Breast epithelium (tissue), 4 donors: ENCODE measurements at places on chromosomes 2 and 18.

DNA sequence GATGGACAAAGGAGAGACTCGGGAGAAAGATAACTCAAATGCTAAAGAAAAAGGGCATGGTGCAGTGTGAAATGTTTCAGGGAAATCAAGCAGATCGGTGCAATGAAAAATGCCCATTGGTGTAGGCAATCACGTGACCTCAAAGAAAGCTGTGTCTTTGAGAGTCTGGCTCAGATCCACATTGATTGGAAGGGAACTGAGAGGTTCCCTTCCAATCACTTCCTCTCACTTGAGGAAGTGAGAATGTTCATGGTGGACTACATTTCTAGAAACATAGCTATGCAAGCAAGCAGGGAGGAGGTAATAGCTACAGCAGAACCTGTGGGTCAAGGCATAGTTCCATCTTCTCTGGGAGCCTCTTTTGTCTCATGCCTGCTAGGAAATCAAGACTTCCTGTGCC lies 187.4 kb downstream of the LPIN1 start:
- no peak for DNase-seq
- H3K4me3 ChIP-seq, result no peak overlapping the region
- no peaks in the 10 kb centered on the region for H3K4me1 ChIP-seq
- no peaks in the 10 kb centered on the region for H3K36me3 ChIP-seq
- H3K27ac ChIP-seq, result no peak overlapping the region

GRCh38 chr2:144364944-144365738 lies 154.8 kb downstream of the ZEB2 start:
- H3K4me3 ChIP-seq, result no peak overlapping the region
- H3K4me1 ChIP-seq, result no peaks in the 10 kb centered on the region
- no peaks in the 10 kb centered on the region for H3K27me3 ChIP-seq
- H3K36me3 ChIP-seq, result no peaks in the 10 kb centered on the region

- peaks cover 5% of the 10 kb centered on the region for H3K4me1 ChIP-seq
- H3K4me3 ChIP-seq, result no peak overlapping the region
- H3K27me3 ChIP-seq, result peaks cover 32% of the 10 kb centered on the region
- no peak overlapping the region for H3K27ac ChIP-seq
Measured at GRCh38 chr2:120739438-120740090, 3.9 kb downstream of the GLI2 start.

DNA sequence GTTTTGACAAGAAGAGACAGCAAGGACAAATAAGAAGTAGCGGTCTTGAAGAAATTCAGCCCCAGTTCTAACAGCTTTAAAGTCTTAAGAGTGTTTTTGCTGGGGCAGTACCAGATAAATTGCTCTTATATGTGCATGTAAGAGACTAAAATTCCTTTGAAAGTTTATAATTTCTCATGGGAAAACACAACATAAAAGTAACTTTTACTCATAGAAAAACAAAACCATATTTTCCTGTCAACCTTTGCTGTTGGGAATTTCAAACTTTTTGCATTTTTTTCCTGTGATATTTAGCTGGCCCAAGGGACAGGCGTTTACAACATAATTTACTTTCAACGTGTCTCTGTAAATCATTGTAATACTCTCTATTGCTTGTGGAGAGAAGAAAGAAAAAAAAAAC lies 767.8 kb upstream of the ZEB2 start:
- H3K36me3 ChIP-seq, result no peaks in the 10 kb centered on the region
- H3K27ac ChIP-seq, result no peak overlapping the region
- no peak for DNase-seq
- H3K4me3 ChIP-seq, result no peak overlapping the region

- H3K36me3 ChIP-seq, result no peaks in the 10 kb centered on the region
- no peaks in the 10 kb centered on the region for H3K4me1 ChIP-seq
- no peak for DNase-seq
- H3K4me3 ChIP-seq, result no peak overlapping the region
Measured at GRCh38 chr2:40448476-40449079, 3.3 kb downstream of the SLC8A1 start.

- no peak overlapping the region for H3K4me3 ChIP-seq
- H3K27me3 ChIP-seq, result no peaks in the 10 kb centered on the region
- H3K27ac ChIP-seq, result no peak overlapping the region
- no peaks in the 10 kb centered on the region for H3K4me1 ChIP-seq
Measured at GRCh38 chr18:42784632-42785031, 330.9 kb downstream of the RIT2 start.

- H3K4me1 ChIP-seq, result peaks cover 2% of the 10 kb centered on the region
- no peaks in the 10 kb centered on the region for H3K36me3 ChIP-seq
- H3K27ac ChIP-seq, result peak overlapping the region; percentile 19
- no peaks in the 10 kb centered on the region for H3K27me3 ChIP-seq
Measured at GRCh38 chr2:35852-36251, 10.5 kb downstream of the FAM110C start.

DNA sequence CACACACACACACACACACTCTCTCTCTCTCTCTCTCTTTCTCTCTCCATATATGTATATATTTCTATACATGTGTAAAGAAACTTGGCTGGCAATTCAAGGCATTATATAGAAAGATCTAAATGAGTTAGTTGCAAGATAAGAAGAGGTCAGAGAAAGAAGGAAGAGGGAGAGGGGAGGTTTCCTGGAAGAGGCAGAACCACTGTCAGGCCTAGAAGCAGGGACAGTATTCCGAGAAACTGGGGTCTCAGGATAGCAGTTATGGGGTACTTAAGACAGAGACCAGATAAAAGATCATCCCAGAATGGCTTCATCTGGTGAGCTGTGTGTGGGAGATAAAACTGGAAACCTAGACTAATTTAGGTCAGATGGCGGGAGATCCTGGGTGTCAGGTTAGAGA lies 180.8 kb downstream of the CAMKMT start:
- H3K27me3 ChIP-seq, result no peaks in the 10 kb centered on the region
- H3K4me1 ChIP-seq, result no peaks in the 10 kb centered on the region
- DNase-seq, result no peak
- no peak overlapping the region for H3K4me3 ChIP-seq
- no peaks in the 10 kb centered on the region for H3K36me3 ChIP-seq

DNA sequence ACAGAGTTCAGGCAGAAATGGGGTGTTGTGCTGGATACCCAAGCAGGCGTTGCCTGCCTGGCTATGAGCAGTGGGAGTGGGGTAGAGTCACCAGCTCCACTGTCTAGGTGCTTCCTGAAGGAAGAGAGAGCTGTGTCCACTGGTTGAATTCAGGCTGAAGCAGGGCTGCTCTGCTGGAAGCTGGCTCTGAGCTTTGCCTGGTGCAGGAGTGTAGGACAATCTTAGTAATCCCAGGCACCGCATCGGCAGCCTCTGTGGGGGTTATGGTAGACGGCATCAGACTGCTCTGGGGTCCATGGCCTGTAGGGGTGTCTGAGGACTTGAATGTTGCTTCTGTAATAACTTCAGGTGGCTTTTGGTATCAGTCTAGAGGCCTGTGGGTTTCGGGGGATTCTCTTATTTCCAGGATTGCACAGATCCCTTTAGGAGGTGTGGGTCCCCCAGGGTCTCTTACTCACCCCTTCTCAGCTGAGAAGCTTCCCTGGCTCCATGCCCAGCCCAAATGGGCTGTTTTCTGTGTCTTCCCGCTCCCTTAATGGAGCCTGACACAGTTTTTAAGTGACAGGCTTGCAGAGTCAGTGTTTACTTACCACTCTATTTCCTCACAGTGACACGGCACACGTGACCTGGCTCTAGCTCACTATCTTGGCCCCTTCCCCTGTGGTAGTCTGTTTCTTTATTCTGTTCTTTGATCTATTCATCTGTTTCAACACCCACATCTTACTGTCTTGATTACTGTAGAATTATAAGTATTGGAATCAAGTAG lies 644.3 kb downstream of the CBLN2 start:
- no peak overlapping the region for H3K4me3 ChIP-seq
- H3K36me3 ChIP-seq, result no peaks in the 10 kb centered on the region
- H3K4me1 ChIP-seq, result no peaks in the 10 kb centered on the region
- H3K27me3 ChIP-seq, result no peaks in the 10 kb centered on the region
- H3K27ac ChIP-seq, result no peak overlapping the region

GRCh38 chr2:157923598-157924217 lies 47.6 kb upstream of the ACVR1 start:
- no peak overlapping the region for H3K4me3 ChIP-seq
- no peak for DNase-seq
- no peaks in the 10 kb centered on the region for H3K27me3 ChIP-seq
- no peaks in the 10 kb centered on the region for H3K36me3 ChIP-seq

- H3K27ac ChIP-seq, result peak overlapping the region; percentile 40
- H3K27me3 ChIP-seq, result no peaks in the 10 kb centered on the region
Measured at GRCh38 chr2:36394804-36395203, 39.2 kb downstream of the CRIM1 start.

GRCh38 chr18:10035281-10035991 lies 121.6 kb downstream of the VAPA start:
- DNase-seq, result peak; percentile 56
- no peak overlapping the region for H3K4me3 ChIP-seq
- H3K4me1 ChIP-seq, result no peaks in the 10 kb centered on the region
- H3K27me3 ChIP-seq, result no peaks in the 10 kb centered on the region
- peak overlapping the region; percentile 66 for H3K27ac ChIP-seq

DNA sequence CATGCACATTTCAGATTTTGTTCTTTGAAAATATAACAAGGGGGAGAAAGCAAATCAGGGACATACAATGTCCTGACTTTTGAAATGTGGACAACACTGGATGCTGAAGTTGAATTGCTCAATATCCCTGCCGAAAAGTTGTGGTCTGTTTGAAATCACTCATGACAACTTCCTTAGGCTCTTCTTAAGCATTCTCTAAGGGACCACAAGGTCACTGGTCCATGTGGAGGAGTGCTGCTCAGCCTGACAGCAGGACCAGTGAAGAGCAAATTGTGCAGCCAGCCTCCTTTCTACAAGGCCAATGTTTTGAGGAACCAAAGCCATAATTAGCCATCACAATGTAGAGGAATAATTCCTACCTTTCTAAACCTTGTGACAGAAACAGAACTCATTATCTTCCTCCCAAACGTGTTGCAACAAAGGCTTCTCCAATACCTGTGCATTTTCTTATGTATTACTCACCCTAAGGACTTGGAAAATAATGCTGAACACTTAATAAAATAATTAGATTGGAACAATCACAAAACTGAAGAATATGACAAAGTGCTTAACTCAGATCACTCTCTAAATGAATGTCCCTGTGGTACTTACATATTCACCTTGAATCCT lies 1477.6 kb upstream of the NXPH2 start:
- no peaks in the 10 kb centered on the region for H3K27me3 ChIP-seq
- no peaks in the 10 kb centered on the region for H3K36me3 ChIP-seq
- no peak for DNase-seq
- H3K27ac ChIP-seq, result no peak overlapping the region
- no peaks in the 10 kb centered on the region for H3K4me1 ChIP-seq

DNA sequence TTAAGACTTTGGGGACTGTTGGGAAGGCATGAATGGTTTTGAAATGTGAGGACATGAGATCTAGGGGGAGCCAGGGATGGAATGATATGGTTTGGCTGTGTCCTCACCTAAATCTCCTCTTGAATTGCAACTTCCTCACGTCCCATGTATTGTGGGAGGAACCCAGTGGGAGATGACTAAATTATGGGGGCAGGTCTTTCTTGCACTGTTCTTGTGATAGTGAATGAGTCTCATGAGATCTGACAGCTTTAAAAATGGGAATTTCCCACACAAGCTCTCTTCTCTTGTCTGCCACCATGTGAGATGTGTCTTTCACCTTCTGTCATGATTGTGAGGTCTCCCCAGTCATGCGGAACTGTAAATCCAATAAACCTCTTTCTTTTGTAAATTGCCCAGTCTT lies 11.5 kb upstream of the MBP start:
- no peaks in the 10 kb centered on the region for H3K27me3 ChIP-seq
- H3K27ac ChIP-seq, result no peak overlapping the region
- no peaks in the 10 kb centered on the region for H3K4me1 ChIP-seq

DNA sequence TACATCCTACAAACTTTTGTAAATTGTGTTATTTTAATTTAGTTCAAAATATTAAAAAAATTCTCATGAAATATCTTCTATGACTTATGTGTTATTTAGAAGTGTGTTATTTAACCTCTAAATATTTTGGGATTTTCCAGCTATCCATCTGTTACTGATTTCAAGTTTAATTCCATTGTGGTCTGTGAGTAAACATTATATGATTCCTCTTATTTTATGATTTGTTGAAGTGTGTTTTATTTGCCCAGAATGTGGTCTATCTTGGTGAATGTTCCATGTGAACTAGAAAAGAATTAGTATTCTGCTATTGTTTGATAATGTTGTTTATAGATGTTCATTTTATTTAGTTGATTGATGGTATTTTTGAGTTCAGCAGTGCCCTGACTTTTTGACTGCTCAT lies 136.0 kb downstream of the ZNF804A start:
- no peak for DNase-seq
- no peaks in the 10 kb centered on the region for H3K36me3 ChIP-seq
- no peak overlapping the region for H3K4me3 ChIP-seq
- H3K27ac ChIP-seq, result no peak overlapping the region
- H3K4me1 ChIP-seq, result no peaks in the 10 kb centered on the region

- no peak overlapping the region for H3K4me3 ChIP-seq
- H3K27me3 ChIP-seq, result no peaks in the 10 kb centered on the region
- H3K36me3 ChIP-seq, result no peaks in the 10 kb centered on the region
- DNase-seq, result no peak
- no peak overlapping the region for H3K27ac ChIP-seq
- H3K4me1 ChIP-seq, result no peaks in the 10 kb centered on the region
Measured at GRCh38 chr2:56615760-56616159, 432.0 kb downstream of the CCDC85A start.
